ENCODE measurements at places on chromosomes 1 and 21. TPM values are rescaled to one million over a fixed set of nuclear protein-coding genes. Genes with fewer than 3 reads are reported as not detected.

GRCh38 chr21:42671778-42672593 is 18.6 kb downstream of the PDE9A start:
- peak overlapping the region; percentile 83 for H3K27ac ChIP-seq
- H3K4me3 ChIP-seq: no peak overlapping the region
- no peak for DNase-seq
- no peaks in the 10 kb centered on the region for H3K36me3 ChIP-seq

DNA sequence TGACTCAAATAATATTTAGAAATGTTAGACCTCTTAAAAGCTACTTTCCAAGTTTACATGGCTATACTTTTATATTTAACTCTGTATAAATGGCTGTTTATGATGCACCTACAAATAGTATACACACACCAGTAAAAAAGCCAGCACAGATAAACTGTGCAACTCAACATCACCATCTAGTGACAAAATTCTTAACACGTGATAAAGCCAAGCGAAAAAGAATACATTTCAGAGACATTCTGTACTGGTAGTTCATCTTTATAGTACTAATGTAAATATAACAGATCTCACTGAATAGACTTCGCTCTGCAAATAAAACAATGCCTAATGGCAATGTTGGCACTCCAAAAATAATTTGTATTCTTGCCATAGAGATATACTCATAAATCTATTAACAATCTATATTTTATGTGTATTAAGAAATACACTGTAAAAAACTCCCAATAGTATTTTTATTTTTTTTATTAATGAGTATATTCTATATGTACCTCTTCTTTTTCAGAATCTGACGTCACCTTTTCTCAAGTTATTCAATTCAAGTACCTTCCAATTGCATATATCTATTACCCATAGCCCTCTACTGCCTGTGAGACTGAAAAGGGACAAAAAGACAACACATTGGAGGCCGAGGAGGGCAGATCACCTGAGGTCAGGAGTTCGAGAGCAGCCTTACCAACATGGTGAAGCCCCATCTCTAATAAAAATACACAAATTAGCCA is 100.2 kb downstream of the DPYD start:
- DNase-seq: no peak
- H3K27ac ChIP-seq: no peak overlapping the region
- no peaks in the 10 kb centered on the region for H3K4me1 ChIP-seq
- no peaks in the 10 kb centered on the region for H3K36me3 ChIP-seq
- no peaks in the 10 kb centered on the region for H3K27me3 ChIP-seq

DNA sequence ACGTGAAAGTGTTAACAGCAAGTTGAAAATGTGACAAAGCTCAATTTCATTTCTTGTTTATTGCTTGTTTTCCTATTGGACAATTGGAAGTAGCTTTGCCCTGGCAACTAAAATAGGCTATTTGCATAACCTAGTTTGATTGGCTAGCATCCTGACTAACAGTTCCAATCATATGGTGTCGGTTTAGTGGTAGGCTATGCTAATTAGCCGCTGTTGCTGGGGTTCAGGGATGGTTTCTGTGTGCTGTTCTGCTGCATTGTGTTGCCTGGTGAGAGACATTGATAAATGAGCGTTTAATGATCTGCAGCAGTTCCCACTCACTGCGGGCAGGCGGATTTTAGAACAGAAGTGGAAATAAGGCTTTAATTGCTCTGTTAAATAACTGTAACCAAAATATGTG is 68.5 kb downstream of the DYRK1A start:
- DNase-seq: peak; percentile 72
- no peaks in the 10 kb centered on the region for H3K36me3 ChIP-seq
- no peaks in the 10 kb centered on the region for H3K27me3 ChIP-seq
- H3K4me1 ChIP-seq: peaks cover 79% of the 10 kb centered on the region
- H3K4me3 ChIP-seq: no peak overlapping the region

GRCh38 chr21:34523019-34523555 is 11.1 kb upstream of the KCNE1 start:
- no peak for DNase-seq
- no peak overlapping the region for H3K4me3 ChIP-seq
- peak overlapping the region; percentile 51 for H3K27ac ChIP-seq
- H3K27me3 ChIP-seq: no peaks in the 10 kb centered on the region
- peaks cover 50% of the 10 kb centered on the region for H3K4me1 ChIP-seq

GRCh38 chr1:208137193-208137592 is 107.0 kb downstream of the PLXNA2 start:
- no peaks in the 10 kb centered on the region for H3K36me3 ChIP-seq
- peaks cover 55% of the 10 kb centered on the region for H3K4me1 ChIP-seq
- no peak overlapping the region for H3K4me3 ChIP-seq
- no peaks in the 10 kb centered on the region for H3K27me3 ChIP-seq
- DNase-seq: no peak

DNA sequence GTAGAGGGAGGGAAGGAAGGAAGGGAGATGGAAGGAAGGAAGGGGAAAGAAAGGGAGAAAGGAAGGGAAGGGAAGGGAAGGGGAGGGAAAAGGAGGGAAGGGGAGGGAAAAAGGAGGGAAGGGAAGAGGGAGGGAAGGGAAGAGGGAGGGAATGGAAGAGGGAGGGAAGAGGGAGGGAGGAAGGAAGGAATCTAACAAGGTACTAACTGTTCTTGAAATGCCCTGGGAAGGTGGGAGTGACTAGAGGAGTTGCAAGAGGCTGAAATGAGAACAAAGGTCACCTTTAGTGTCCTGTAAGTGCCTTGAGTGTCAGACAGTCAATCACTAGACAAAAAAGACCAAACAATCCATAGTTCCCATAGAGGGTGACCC is 2.3 kb upstream of the ATP2B4 start:
- no peaks in the 10 kb centered on the region for H3K36me3 ChIP-seq
- no peak for DNase-seq

DNA sequence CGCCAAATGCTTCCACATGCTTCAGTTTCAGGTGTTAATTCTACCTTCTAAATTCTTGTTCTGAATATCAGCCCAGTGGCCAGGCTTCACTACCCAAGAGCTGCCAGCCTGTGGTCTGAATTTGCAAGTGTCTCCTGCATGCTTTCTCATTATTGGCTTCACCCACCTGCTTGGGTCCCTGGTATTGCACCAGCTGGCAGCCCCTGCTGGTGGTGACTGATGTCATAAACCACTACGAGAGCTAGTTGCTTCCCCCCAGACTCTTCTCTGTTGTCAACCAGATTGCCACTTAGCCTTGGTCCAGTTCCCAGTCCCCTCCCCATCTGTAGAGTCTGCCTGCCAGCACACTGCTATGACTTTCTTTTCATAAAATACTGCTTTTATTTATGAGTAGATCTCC is 197.7 kb upstream of the DUSP10 start:
- H3K4me3 ChIP-seq: no peak overlapping the region
- H3K27me3 ChIP-seq: no peaks in the 10 kb centered on the region
- DNase-seq: no peak
- no peaks in the 10 kb centered on the region for H3K36me3 ChIP-seq
- no peaks in the 10 kb centered on the region for H3K4me1 ChIP-seq
- no peak overlapping the region for H3K27ac ChIP-seq

Gene AIM2
- total RNA-seq: 3.3 TPM

Gene CD1C
- 4.3 TPM for total RNA-seq

Gene OPN3
- total RNA-seq: 5.3 TPM

All from sigmoid colon (tissue), 7 donors.